Common myeloid progenitor, CD34-positive (primary cell): ENCODE measurements at places on chromosomes 6 and 20.

DNA sequence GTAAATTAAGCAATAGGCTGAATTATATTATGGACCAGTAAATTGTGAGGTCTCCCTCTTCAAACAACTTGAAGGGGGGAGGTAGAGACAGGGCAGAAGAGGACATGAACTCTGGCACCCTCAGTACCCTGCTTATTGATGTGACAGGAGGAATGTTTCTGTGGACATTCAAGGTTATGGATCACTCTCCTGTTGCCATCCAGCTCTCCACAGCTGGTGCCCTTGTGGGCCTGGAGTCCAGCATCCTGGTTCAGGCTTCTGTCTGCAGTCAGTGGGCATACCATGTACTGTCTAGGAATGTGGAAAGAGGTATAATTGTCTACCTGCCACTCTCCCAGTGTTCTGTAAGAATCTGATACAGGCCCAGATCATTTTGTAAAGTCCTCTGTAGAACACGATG lies 55.6 kb downstream of the FAM120B start:
- H3K27me3 ChIP-seq: no peaks in the 10 kb centered on the region
- peaks cover 65% of the 10 kb centered on the region for H3K36me3 ChIP-seq
- no peak overlapping the region for H3K4me3 ChIP-seq
- no peak overlapping the region for H3K27ac ChIP-seq
- no peaks in the 10 kb centered on the region for H3K4me1 ChIP-seq

GRCh38 chr6:127290391-127291265 lies 24.0 kb downstream of the RNF146 start:
- no peak for DNase-seq
- H3K27me3 ChIP-seq: no peaks in the 10 kb centered on the region
- H3K4me1 ChIP-seq: no peaks in the 10 kb centered on the region

DNA sequence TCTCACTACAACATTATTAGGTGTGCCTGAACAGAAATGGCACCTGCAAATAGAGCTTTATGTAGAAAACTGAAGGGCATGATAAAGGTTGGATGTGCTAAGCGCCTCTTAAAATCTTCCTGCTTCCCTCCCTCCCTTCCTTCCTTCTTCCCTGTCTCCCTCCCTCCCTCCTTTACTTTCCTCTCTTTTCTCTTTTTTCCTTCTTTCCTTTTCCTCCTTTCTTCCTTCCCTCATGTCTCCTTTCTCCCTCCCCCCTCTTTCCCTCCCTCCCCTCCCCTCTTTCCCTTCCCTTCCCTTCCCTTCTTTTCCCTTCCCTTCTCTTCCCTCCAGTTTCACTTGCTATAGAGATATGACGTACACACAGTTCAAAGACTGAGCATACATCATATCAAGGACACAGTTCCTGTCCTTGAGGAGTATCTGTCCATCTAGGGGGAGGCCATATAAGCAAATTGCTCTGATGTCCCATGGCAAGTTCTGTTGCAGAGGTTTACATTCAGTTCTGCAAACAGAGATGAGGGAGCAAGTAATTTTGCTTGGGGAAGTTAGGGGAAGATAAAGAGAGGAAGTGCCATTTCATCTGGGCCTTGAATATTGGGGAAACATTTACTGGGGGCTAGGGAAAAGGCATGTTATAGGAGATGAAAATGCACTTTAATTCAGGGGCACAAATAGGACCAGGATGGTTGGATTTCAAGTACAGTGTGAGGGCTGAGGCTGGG lies 79.0 kb upstream of the EEF1E1 start:
- no peaks in the 10 kb centered on the region for H3K4me1 ChIP-seq
- no peak overlapping the region for H3K27ac ChIP-seq
- no peaks in the 10 kb centered on the region for H3K36me3 ChIP-seq
- DNase-seq: no peak

DNA sequence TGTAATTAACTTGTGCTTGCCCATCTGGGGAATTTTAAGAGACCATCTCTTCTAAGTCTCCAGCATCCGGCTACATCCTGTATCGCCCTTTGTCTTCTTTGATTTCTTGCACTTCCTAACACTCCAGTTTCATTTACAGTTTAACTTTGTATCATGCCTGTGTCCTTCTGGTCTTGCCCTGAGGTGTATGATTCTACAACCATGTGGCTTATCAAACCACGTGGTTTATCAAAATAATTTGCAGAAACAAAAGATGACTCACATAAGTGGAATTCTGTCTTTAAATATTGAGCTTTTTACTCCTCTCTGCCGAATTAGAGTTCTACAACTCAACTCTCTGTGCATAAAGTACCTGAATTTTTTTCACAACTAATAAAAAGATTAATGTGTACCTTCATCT lies 580.7 kb downstream of the KIF16B start:
- no peaks in the 10 kb centered on the region for H3K27me3 ChIP-seq
- no peak for DNase-seq
- H3K4me3 ChIP-seq: no peak overlapping the region
- H3K36me3 ChIP-seq: no peaks in the 10 kb centered on the region
- no peak overlapping the region for H3K27ac ChIP-seq

- DNase-seq: no peak
- peaks cover 5% of the 10 kb centered on the region for H3K36me3 ChIP-seq
- H3K4me3 ChIP-seq: no peak overlapping the region
Measured at GRCh38 chr6:21078497-21078896, 515.1 kb upstream of the SOX4 start.

GRCh38 chr6:164152611-164153010 lies 738.1 kb downstream of the QKI start:
- no peak overlapping the region for H3K4me3 ChIP-seq
- H3K4me1 ChIP-seq: no peaks in the 10 kb centered on the region
- no peak for DNase-seq
- H3K27ac ChIP-seq: no peak overlapping the region
- peaks cover 2% of the 10 kb centered on the region for H3K27me3 ChIP-seq
